GM04503 (cell line): ENCODE measurements at places on chromosomes 5 and 9.

GRCh38 chr5:59685793-59686192 is 207.7 kb downstream of the PDE4D start:
- no peak for DNase-seq

DNA sequence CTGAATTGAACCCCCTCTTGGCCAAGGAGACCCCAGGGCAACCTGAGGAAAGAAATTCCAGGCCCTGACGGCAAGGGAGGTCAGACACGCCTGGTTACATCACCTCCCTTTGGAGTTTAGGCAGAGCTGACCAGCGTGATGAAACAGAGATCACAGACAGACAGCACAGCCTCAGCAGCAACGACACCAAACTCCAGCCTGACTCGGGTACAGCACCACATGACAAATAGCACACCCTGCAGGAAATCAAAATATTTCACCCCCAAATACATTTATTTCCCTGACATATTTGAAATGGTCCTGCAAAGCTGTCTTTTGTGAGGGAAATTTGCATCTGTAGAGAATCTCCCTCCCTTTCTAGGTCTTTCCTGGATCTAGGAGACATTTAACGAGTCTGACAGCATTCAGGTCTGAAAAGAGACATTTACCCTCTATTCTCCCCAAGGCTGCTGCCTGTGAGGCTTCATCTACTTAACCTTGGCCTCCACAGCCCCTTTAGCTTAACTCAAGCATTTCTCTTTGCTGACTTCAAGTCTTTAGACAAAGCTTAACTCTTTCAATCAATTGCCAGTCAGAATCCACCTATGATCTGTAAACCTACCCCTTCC is 2.6 kb downstream of the QSOX2 start:
- DNase-seq, result no peak

DNA sequence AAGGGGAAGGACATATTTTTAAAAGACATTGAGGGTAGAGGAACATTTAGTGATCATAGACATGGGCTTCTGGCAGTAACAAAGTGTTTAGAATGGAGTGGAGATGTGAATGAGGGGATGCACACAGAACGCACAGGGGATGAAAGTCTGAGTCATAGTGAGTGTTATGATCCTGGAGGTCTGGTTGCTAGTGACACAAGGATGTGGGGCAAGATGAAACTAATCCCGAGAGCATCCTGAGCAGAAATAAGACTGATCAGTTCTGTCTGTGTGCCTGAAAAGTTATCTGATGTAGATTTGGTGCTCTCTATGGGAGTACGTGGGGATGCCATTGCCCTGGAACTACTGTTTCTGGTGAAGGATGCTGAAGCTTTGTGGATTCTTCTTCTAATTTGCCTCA is 141.1 kb downstream of the CHSY3 start:
- DNase-seq, result no peak

- DNase-seq, result no peak
Observed at GRCh38 chr5:176712546-176713304, 65.4 kb downstream of the TSPAN17 start.

DNA sequence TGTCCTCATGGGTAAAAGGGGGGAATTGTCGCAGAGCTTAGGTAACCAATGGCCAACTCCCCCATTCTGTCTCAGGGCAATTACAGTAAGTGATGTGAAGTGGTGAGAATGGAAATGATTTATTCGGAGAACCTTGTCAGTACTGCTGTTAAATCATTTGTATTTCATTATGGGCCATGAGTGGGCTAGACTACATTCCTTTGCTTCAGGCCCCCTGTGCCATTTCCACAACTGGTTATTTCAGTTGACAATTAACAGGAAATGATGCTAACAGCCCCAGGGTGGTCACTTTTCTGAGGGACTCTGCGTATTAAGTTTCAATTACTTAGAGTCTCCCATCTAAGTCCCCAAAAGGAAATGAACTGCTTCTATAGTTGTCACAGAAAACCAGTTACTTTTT is 653.7 kb downstream of the CCDC171 start:
- no peak for DNase-seq

DNA sequence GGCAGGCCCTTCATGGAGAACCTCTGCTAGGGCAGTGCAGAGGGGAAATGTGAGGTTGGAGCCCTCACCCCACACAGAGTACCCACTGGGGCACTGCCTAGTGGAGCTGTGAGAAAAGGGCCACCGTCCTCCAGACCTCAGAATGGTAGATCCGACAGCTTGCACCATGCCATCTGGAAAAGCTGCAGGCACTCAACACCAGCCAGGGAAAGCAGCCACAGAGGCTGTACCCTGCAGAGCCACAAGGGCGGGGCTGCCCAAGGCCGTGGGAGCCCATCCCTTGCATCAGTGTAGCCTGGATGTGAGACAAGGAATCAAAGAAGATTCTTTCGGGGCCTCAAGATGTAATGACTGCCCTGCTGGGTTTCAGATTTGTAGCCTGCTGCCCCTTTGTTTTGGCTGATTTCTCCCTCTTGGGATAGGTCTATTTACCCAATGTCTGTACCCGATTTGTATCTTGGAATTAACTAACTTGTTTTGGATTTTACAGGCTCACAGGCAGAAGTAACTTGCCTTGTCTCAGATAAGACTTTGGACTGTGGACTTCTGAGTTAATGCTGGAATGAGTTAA is 16.6 kb upstream of the ZDHHC11 start:
- DNase-seq, result no peak

DNA sequence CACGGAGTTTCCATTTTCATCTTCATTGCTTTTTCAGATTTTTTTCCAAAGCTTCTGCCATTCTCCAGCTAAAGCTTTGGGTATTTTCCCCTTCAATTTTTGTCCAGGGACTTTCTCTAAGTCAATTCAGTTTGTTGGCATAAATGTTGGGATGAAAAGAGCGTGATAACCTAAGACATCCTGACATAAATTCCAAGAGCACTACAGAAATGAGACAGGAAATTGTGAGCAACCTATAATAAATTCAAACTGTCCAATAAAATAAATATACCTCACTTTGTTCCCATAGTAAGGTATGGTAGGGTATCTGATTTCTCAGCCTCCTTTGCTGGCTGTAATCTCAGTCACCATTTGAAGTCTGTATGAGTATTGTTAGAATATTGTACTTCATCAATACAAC is 8.4 kb downstream of the ADAMTSL1 start:
- no peak for DNase-seq

DNA sequence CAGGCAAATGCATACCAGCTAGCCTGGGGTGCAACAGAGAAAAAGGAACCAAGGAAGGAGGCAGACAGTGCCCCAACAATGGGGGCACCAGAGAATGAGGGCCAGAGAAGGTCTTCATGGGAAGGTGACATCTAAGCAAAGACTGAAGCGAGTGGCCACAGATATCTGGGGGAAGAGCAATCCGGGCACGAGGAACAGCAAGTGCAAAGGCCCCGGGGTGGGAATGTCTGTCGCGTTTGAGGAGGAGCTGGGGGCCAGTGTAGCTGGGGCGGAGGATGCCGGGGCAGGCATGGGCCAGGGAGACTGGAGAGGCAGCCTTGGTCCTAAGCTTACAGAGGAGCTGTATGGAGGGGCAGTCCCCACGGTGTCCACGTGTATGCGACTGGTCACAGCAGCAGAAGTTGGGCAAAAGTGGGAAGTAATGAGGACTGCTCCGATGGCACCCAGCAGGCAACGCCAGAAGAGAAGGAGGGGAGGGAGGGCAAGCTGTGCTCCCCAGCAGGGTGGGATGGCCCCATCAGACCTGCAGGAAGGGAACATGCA is 19.1 kb downstream of the EEIG1 start:
- no peak for DNase-seq

- DNase-seq, result no peak
Observed at GRCh38 chr5:128782446-128782845, 182.8 kb upstream of the SLC27A6 start.

- DNase-seq, result no peak
Observed at GRCh38 chr5:82349652-82350051, 71.5 kb upstream of the RPS23 start.
